Hippocampal formation (tissue), 2 donors: ENCODE measurements at places on chromosomes 5 and 9.
A peak's percentile ranks its signal among the peaks of the same experiment; 100 is the strongest.

GRCh38 chr5:116454417-116454927 is 120.2 kb downstream of the SEMA6A start:
- peak; percentile 52 for DNase-seq

DNA sequence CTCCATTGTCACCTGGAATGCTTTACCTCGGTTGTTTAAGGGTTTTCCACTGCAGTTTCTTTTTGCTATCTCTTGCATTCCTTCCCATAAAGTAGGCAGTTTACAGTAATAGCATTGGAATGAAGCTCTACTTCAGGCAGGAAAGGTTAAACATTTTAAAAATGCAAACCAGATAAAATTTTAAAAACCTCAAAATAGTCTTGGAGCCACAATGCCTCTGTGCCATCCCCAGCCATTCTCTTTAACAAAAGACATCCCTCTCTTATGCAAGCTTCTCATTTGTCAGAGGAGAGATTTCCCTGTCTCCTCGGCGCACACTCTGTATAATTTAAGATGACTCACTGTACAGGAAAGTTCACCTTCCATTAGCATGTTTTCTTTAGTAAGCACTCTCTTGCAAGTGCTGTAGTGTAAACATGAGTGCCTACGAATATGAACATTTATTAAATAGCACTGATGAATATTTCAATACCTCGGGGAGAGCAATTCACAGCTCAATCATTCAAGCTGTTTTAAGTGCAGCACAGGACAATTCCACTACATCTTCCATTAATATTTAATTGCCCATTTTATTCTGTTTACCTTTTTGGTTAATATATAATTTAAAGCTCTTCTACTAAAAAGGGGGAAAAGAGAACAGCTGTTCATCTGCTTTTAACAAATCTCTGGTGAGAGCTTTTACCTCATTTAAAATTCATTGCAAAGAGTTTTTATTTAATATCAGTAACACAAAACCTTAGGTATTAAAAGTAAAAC is 343.6 kb downstream of the SPATA31D1 start:
- no peak for DNase-seq

GRCh38 chr5:132472431-132472830 is 18.1 kb downstream of the IRF1 start:
- DNase-seq, result no peak

GRCh38 chr5:159737263-159737662 is 179.0 kb upstream of the ADRA1B start:
- DNase-seq, result no peak

- no peak for DNase-seq
Observed at GRCh38 chr5:152185547-152186245, 219.4 kb downstream of the NMUR2 start.
